Vagina (tissue), 2 donors: ENCODE measurements at places on chromosomes 2 and 18.
A peak's percentile ranks its signal among the peaks of the same experiment; 100 is the strongest.

- no peaks in the 10 kb centered on the region for H3K4me1 ChIP-seq
- H3K27ac ChIP-seq: no peak overlapping the region
- DNase-seq: no peak
- no peaks in the 10 kb centered on the region for H3K36me3 ChIP-seq
Measured at GRCh38 chr2:208042041-208042440, 16.7 kb upstream of the PLEKHM3 start.

DNA sequence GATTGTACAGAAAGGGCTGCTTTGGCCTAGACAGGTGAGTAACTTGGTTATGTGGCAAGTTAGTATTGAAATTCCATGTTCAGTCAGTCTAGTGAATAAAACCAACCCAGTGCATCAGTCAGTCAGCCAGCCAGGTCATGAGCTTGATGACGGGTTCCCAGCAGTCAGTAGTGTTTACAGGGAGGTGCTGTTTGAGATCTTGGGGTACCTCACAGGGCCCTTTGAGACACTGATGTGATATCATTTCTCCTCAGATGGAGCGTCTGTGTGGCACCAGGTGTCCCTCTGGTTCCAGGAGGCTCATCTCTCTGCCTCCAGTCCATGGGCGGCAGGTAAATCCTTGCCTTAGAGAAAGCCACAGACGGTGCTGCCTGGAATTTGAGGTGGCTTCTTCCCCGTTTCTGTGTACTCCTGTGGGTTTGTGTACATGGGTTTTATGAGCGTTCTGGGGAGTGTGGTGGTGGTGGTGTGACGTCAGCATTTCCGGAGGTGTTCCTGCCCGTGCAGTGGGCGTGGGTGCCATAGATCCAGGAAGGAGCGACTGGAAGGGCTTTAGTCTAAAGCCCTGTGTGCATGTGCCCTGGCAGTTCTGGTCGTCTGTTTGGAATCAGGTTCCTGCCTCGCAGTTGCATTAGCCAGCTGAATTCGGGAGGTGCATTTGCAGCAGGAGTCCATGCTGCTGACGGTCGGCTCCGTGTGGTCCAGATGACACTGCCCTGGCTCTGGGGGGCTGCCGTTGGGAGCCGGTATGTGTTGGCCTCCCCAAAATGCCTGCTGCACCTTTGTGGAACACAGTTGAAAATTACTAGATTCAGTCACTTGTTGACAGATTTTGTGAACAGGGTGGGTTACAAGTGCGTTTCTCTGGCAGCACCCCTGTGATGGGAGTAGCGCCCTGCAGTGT lies 2.1 kb downstream of the CTDP1 start:
- H3K27ac ChIP-seq: no peak overlapping the region
- peaks cover 38% of the 10 kb centered on the region for H3K4me1 ChIP-seq
- H3K36me3 ChIP-seq: no peaks in the 10 kb centered on the region
- no peak overlapping the region for H3K4me3 ChIP-seq
- H3K27me3 ChIP-seq: no peaks in the 10 kb centered on the region
- no peak for DNase-seq

GRCh38 chr2:34104601-34105000 lies 505.5 kb upstream of the FAM98A start:
- no peak for DNase-seq

- H3K4me1 ChIP-seq: no peaks in the 10 kb centered on the region
- no peaks in the 10 kb centered on the region for H3K27me3 ChIP-seq
- no peak for DNase-seq
- no peak overlapping the region for H3K27ac ChIP-seq
Measured at GRCh38 chr2:217593732-217594131, 409.1 kb downstream of the TNS1 start.

DNA sequence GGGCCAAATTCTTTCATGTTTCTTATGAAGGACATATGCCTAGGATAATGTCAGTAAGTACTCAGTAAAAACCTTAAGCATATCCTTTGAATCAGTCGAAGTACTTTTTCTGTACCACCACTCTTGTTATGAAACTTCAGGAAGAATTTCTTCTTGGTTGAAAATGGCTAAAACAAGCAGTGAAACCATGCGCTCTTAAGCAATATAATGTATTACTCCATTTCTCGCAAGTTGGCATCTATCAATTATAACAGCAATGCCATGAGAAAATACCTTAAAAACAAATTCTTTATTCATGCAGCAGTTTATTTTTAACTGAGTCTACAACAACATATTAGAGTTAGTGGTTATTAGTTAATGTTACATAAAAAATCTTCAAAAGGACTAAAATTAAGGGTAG lies 41.0 kb downstream of the SLC66A3 start:
- H3K36me3 ChIP-seq: no peaks in the 10 kb centered on the region
- no peak overlapping the region for H3K27ac ChIP-seq
- H3K4me3 ChIP-seq: no peak overlapping the region

DNA sequence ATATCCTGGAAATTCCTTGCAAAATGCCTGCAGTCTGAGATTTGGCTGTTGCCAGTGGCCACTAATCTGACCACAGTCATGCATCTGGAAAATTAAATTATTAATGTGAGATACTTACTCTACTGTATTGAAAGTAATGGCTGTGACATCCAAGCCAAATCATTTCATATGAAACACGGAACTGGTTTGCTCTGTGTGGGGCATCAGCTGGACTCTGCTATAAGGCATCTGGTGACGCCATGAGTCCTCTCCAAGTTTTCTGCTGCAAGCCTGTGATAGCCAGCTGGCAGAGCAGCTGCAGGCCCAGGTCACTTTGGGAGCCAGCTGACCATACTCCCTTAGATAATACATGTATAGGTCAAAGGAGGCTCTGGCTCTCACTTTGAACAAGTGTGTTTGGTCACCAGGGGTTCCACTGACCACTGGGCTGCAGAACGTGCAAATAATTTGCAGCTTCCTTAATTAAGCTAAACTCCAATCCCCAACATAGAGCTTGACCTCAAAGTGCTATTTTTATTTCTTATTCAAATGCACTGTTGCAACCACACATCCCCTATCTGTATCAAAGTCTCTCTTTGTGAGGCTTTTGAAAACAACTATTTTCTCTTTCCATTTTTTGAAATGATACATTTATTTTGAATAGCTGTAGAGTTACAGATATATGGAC lies 152.9 kb downstream of the NCKAP5 start:
- no peaks in the 10 kb centered on the region for H3K36me3 ChIP-seq
- H3K4me1 ChIP-seq: no peaks in the 10 kb centered on the region

- no peaks in the 10 kb centered on the region for H3K36me3 ChIP-seq
- no peak overlapping the region for H3K4me3 ChIP-seq
- no peak for DNase-seq
- no peaks in the 10 kb centered on the region for H3K27me3 ChIP-seq
- no peak overlapping the region for H3K27ac ChIP-seq
- no peaks in the 10 kb centered on the region for H3K4me1 ChIP-seq
Measured at GRCh38 chr2:3154700-3155099, 222.9 kb downstream of the EIPR1 start.

- H3K27ac ChIP-seq: no peak overlapping the region
- peaks cover 9% of the 10 kb centered on the region for H3K4me1 ChIP-seq
- no peak for DNase-seq
- H3K36me3 ChIP-seq: no peaks in the 10 kb centered on the region
- no peak overlapping the region for H3K4me3 ChIP-seq
Measured at GRCh38 chr18:56377231-56377630, 261.2 kb downstream of the TXNL1 start.

- peaks cover 38% of the 10 kb centered on the region for H3K4me1 ChIP-seq
- no peaks in the 10 kb centered on the region for H3K27me3 ChIP-seq
- peak overlapping the region; percentile 74 for H3K27ac ChIP-seq
- H3K36me3 ChIP-seq: no peaks in the 10 kb centered on the region
- DNase-seq: no peak
- no peak overlapping the region for H3K4me3 ChIP-seq
Measured at GRCh38 chr2:43324259-43325106, 98.1 kb upstream of the ZFP36L2 start.

- no peak for DNase-seq
- no peaks in the 10 kb centered on the region for H3K27me3 ChIP-seq
- no peaks in the 10 kb centered on the region for H3K36me3 ChIP-seq
- H3K27ac ChIP-seq: no peak overlapping the region
Measured at GRCh38 chr18:21450913-21451312, 149.6 kb downstream of the ESCO1 start.

DNA sequence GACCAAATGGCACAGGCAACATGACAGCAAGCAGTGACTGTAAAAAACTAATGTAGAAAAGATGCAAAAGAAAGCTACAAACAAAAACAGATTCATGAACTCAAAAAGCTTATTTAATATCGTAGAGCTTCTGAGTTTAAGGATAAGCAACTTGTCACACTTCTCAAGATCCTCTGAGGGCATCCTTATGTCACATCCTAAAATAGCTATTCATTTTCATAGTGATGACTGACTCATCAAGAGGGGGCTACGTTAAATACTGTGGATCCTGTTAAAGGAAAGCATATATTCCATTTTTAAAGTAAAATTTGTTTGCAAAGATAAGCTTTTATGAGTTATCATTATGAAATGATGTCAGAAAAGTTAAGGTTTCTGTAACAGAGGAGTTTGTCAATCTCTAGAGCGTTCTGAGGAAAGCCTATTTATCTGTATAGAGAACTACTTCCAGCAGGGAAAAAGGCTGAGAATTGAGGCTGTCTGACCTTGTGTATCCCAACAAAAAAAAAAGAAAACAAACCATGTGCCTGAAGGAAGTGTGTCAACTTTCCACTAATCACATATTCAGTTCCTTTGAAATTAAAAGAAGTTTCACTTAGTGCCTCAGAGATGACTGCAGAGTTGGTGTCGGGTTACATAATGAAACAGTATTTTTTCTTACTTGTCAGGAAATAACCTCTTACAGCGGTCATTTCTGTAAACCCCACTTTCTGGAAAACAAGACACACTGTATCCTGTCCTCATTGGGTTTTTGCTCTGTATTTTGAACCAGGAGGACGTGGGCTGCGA lies 115.5 kb downstream of the ESCO1 start:
- H3K4me1 ChIP-seq: no peaks in the 10 kb centered on the region
- no peaks in the 10 kb centered on the region for H3K36me3 ChIP-seq
- H3K27me3 ChIP-seq: no peaks in the 10 kb centered on the region
- no peak overlapping the region for H3K4me3 ChIP-seq
- DNase-seq: no peak

- no peak for DNase-seq
- H3K4me1 ChIP-seq: no peaks in the 10 kb centered on the region
- H3K4me3 ChIP-seq: no peak overlapping the region
Measured at GRCh38 chr2:201973305-201973928, 60.2 kb upstream of the FZD7 start.

GRCh38 chr2:231663458-231664212 lies 44.7 kb upstream of the PTMA start:
- no peak overlapping the region for H3K4me3 ChIP-seq
- peak overlapping the region; percentile 98 for H3K27ac ChIP-seq
- no peaks in the 10 kb centered on the region for H3K27me3 ChIP-seq
- no peak for DNase-seq
- peaks cover 34% of the 10 kb centered on the region for H3K4me1 ChIP-seq

DNA sequence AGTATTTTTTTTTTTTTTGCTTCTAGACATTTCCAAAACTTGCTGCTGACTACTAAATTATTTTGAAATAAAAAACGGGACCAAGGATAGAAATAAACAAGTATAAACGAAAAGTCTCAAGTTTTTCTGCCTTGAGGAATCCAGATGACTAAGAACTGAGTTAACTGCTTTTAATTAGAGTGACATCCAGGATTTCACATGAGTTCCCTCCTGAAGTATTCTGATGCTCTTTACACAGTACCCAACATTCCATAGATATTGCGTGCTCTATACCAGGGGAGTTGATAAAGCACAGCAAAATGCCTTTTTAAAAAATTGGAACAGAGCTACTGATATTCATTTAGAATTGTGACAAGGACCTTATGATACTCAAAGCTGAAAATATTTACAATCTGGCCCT lies 618.0 kb downstream of the CCDC85A start:
- no peak for DNase-seq
- no peaks in the 10 kb centered on the region for H3K27me3 ChIP-seq
- no peaks in the 10 kb centered on the region for H3K4me1 ChIP-seq
- H3K4me3 ChIP-seq: no peak overlapping the region
- H3K36me3 ChIP-seq: no peaks in the 10 kb centered on the region

DNA sequence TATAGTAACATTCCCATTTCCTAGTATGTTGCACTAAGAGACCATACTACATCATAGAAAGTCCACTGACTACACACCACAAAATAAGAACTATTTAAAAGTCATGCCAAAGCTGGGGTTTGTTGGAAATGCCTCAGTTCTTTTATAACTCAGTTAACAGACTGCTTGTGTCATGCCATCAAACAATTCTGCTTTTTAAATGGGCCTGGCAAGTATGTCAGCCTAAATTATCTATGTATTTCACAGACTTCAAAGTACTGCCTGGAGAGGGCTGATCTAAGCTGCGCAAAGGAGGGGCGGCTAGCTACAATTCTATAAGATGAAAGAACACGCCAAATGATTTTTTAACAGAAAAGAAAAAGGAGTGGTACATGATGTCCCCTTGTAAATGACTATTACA lies 49.6 kb downstream of the FARSB start:
- H3K4me3 ChIP-seq: no peak overlapping the region
- H3K4me1 ChIP-seq: no peaks in the 10 kb centered on the region

DNA sequence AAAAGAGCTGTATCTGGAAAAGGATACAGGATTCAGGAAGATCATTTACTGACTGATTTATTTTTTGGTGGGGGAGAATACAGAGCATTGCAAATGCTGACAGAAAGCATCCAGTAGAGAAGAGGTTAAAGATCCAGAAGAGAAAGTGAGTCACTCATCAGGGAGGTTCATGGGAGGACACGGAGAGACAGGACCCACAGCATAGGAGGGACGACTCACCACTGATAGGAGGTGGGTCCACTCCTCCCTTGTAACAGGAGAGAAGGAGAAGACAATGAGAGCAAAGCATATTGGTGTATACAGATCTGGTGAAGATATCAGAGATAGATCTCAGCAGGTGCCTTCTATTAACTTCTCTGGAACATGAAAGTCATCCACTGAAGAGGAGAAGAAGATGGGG lies 142.4 kb upstream of the AQP4 start:
- H3K27ac ChIP-seq: no peak overlapping the region
- H3K27me3 ChIP-seq: no peaks in the 10 kb centered on the region
- no peaks in the 10 kb centered on the region for H3K36me3 ChIP-seq
- no peak overlapping the region for H3K4me3 ChIP-seq
- DNase-seq: no peak

DNA sequence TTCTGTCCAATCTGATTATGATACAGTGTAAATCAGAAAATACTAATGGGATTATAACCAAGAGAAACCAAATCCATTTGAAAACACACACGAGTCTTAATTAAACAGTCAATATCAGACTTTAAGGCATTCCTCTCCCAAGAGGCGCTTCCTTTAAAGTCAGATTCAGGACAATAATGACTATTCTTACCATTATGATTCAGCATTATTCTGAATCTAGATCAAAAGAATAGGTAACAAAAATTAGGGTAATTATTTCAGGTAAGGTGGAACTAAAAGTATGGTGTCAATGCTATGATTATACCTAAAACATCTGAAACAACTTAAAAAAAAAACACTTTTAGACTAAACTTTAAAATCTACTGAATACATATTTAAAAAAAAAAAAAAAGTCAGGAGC lies 12.3 kb downstream of the PSME4 start:
- no peaks in the 10 kb centered on the region for H3K36me3 ChIP-seq
- H3K4me3 ChIP-seq: no peak overlapping the region
- H3K27me3 ChIP-seq: no peaks in the 10 kb centered on the region

- no peak for DNase-seq
- no peaks in the 10 kb centered on the region for H3K36me3 ChIP-seq
- no peaks in the 10 kb centered on the region for H3K4me1 ChIP-seq
Measured at GRCh38 chr2:213766062-213766461, 481.8 kb downstream of the SPAG16 start.

- peaks cover 2% of the 10 kb centered on the region for H3K4me1 ChIP-seq
- H3K4me3 ChIP-seq: no peak overlapping the region
- no peak overlapping the region for H3K27ac ChIP-seq
- H3K27me3 ChIP-seq: no peaks in the 10 kb centered on the region
Measured at GRCh38 chr2:23675506-23675905, 251.4 kb downstream of the ATAD2B start.
